CD14-positive monocyte (primary cell): ENCODE measurements at places on chromosomes 16 and 17. TPM values are rescaled to one million over a fixed set of nuclear protein-coding genes. Genes with fewer than 3 reads are reported as not detected.

- peaks cover 3% of the 10 kb centered on the region for H3K27me3 ChIP-seq
- no peaks in the 10 kb centered on the region for H3K4me1 ChIP-seq
- DNase-seq = no peak
These were observed 62.3 kb upstream of the HS3ST2 start for GRCh38 chr16:22751685-22752084.

TM4SF5 gene
- polyA plus RNA-seq = not detected in 2 replicates

NGFR gene
- polyA plus RNA-seq = 0.05 TPM

MBTPS1 gene
- 56.0 and 73.8 TPM in 2 replicates for polyA plus RNA-seq
